Activated CD4-positive, alpha-beta T cell treated with anti-CD3 and anti-CD28 coated beads, Interleukin-10, Interleukin-2, amounts not matched to agents 100 ng/mL and 50 ng/mL, durations not matched to agents 16 hours and 8 hours (primary cell): ENCODE measurements at places on chromosomes 11 and 22.

DNA sequence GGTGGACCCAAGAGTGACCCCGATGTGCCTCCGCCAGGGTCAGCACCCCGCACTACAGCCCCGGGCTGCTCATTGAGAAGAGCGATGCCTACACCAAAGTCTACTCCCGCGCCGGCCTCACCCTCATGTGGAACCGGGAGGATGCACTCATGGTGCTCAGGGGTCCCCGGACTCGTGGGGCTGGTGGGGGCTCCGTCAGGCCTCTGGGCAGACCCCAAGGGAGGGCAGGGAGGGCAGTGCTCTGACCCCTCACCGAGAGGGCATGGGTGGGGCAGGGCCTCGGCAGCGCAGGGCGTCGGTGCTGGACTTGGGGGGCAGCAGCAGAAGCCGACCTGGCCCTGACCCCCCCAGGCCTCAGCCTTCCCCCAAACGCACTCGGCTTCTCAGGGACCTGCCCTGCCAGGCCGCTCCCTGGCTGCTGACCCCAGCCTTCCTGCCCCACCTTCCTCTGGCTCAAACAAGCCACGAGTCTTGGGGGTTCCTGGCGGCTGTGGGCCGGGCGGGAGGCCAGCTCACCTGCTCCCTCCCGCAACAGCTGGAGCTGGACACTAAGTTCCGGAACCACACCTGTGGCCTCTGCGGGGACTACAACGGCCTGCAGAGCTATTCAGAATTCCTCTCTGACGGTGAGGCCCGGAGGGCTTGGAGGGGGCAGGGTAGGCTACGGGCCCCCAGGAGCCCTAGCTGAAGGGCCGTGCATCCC lies 2.9 kb downstream of the MUC2 start:
- no peak for DNase-seq

DNA sequence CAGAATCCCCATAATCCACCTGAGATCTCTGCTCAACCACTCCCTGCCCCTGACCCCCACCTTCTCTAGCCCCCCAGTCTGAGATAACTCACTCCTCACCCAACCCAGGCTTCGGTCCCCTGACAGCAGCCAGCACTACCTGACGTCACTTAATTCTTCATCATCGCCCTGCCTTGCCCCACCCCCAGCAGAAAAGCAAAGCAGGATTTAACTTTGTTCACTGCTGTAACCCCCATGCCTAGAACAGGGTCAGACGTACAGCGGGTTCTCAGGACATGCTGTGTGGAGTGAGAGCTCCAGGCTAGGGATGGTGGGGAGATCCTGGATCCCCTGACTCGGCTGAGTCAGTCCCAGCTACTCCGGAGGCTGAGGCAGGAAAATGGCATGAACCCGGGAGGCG lies 45.8 kb downstream of the ELFN2 start:
- DNase-seq: no peak

GRCh38 chr22:18947905-18948304 lies 11.8 kb upstream of the PRODH start:
- DNase-seq: no peak

- DNase-seq: no peak
Measured at GRCh38 chr11:26018336-26018735, 313.6 kb upstream of the ANO3 start.

DNA sequence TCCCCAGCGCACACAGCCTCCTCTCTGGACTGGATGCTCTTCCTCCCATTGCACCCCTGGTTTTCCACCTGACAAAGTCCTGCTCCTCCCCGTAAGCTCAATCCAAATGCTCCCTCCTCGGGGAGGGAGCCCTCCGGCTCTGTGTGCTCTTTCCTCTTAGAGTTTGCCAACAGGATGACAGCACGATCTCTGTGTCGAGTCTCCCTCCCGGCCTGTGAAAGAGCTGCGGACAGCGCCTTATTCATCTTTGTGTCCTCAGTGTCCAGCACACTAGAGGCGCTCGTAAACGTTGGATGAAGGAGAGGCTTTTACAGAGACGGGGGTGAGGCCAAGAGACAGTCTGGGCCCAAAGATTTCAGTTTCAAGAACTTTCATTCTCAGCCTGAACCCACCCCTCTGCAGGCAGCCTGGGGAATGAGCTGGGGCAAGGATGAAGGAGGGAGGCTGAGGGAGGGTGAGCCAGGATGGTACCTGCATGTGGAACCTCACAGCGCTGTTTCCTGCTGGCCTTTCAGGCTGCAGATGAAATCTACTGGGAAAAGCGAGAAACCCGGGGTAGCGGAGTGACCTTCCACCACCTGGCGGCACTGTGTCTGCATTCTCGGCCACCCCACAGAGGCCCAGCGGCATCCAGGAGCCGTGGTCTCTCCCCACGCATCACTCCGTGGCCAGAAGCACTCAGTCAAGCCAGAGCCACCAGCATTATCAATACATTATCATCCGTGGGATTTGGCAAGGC lies 8.5 kb upstream of the TMPRSS4 start:
- DNase-seq: no peak

DNA sequence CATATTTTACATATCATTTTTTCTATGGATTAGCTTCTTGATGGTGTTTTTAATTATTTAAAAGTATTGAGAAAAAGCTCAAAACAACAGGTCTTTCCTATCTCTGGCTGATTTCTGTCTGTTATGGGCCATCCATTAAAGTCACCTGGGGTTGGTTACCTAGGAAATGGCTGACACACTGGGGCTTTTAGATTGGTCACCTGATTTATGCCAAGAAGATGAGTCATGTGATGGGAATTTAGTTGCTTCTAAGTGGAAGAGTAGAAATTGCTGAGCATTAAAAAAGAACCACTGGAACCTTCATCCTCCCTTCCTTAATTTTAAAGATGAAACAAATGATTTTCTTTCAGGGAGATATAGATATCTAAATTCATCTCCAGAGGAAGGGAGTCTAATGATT lies 48.8 kb upstream of the LARGE1 start:
- DNase-seq: no peak

- no peak for DNase-seq
Measured at GRCh38 chr11:73245461-73245860, 26.7 kb upstream of the P2RY6 start.

- DNase-seq: no peak
Measured at GRCh38 chr11:106471276-106471675, 393.8 kb downstream of the AASDHPPT start.

DNA sequence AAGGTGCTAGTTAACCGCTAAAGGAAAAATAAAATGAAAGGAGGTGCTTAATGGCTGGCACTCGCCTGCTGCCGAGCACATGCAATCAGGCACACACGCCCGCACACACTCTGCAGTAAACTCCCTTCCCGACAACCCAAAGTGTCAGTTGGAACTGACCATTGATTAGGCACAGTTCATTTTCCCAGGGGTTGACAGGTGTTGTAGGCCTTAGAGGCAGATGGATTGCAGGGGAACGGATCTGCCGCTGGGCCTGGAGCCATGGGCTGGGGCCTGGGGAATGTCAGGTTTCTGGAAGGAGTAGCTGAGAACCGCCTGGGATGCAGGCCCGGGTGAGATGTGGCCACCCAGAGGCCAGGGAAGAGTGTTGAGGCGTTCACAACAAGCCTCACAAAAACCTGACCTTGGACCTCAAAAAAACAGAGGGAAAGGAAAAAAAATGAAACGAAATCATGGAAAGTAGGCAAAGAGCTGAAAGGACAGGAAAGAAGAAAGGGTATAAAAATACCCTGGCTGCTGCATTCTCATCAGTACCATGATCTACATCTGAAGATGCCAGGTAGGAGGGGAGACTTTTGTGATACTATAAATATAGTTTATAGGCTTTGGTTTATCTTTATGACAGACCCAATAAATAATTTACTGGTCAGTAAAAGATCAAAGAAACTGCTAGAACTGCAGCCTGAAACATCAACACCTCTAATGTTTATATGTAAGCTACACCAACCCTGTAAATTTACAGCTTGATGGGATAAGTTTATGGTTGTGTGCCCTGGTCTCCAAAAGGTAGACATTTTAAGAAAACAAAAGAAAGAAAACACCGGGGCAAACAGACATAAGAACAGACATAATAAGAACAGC lies 313.4 kb downstream of the BUD13 start:
- DNase-seq: no peak

DNA sequence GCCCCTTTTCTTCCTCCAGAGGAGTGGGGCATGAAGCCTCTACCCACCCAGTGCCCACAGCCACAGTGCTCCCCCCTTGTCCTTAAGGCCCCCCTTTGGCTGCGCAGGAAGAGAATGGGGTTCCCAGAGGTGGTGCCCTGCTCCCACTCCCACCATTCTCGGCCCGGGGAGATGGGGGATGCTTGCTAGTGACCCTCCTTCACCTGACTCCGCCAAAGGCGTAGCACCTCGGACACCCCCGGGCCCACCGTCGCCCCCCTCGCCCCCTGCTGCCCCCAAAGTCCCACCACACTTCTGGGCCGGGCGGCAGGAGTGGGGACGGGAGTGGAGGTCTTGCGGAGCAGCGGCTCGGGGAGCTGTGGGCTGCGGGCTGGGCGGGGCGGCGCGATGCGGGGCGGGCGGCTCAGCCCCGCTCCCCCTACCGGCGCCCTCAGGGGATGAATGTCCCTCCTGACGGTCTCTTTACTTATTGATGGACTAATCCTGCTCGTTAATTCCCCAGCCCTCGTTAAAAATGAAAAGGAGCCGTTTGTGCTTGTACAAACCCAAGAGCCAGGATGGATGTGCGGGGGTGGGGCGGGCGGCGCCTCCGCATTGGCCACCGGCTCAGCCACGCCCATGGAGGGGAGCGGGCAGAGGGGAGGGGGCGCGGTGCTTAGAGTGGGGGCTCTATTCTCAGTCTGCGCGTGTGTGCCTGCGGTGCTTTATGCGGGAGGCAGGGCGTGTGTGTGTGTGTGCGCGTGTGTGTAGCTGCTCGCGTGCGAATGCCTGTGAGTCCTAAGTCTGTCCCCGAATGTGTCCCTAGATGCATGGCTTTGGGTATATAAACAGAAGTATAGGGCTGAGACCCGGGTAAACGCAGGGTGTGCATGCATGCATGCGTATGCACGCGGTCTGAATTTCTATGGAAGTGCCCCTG lies 25.6 kb downstream of the SYT7 start:
- DNase-seq: no peak

DNA sequence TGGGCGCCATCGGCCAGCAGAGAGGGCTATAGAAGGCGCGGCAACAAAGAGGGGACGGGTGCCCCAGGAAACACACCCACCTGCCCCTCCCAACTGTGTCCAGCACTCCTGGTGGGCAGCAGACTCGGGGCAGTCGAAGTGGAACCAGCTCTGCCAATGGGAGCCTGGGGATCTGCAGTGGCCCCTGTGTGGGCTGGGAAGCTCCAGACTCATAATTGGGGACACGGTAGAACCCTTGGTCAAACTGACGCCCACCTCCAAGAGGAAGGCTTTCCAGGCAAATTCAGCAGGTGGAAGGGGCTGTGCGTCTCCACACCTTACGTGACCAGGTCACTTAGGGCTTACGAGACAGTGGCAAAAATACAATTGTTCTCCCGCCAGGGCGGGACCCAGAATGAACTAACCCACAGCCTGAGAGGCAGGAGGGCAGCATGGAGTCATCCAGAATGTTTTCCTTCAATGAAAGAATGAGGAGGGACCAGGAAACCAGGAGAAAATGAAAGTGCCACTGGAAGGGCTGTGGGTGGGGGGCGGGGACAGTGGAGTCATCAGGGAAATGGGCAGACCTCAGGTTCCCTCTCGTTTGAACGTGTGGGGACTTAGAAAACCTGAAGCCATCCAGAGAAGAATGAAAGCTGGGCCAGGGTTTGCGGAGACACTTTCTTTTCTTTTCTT lies 53.2 kb upstream of the SHANK2 start:
- no peak for DNase-seq

DNA sequence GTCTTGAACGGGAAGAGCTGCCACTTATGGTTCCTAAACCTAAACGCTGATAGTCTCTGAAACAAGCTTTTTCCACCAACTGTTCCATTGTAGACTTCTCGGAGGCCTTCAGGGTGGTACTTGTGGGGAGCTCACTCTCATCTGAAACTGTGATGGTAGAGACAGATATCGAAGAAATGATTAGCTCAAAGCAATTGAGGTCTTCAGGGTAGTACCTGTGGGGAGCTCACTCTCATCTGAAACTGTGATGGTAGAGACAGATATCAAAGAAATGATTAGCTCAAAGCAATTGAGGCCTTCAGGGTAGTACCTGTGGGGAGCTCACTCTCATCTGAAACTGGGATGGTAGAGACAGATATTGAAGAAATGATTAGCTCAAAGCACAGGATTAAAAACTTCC lies 175.7 kb downstream of the SWAP70 start:
- DNase-seq: peak; percentile 4

GRCh38 chr22:48511211-48511610 lies 1316.5 kb downstream of the BRD1 start:
- no peak for DNase-seq

DNA sequence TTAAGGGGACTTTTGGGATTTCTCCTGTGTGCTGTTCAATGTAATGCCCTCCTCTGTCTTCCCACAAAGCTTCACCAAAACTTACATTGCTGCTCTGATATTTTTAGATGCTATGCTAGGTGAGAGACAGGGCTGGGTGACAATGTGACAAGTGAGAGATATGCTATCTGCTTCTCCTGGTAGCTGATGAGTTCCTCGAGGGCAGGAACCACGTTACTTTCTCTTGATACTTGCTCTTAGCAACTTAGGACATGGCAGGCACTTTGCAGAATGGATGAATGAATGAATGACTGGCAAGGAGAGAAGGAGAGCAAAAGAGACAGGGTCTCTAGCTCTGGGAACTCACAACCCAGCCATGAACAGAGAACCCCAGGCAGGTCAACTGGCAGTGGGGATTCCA lies 115.4 kb downstream of the C11orf58 start:
- DNase-seq: no peak

- DNase-seq: no peak
Measured at GRCh38 chr11:63592975-63593395, 21.2 kb downstream of the PLAAT3 start.

DNA sequence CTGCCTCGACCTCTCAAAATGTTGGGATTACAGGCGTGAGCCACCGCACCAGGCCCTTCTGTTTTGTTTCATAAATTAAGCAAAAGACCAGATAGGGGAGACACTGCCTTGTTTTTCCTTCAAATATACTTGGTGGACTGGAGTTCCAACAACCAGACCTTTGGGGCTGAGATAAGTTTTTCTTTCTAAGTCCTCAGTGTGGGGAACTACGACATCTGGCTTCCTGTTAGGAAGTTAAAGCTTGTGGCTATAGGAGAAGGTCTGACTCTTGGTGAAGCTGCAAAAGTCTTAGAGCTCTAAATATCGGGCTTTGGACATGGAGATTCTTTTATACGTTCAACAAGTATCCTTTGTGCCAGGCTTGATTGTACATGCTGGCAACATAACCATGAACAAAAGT lies 64.1 kb upstream of the EED start:
- DNase-seq: no peak

- no peak for DNase-seq
Measured at GRCh38 chr11:70732023-70732880, 333.9 kb downstream of the CTTN start.

- no peak for DNase-seq
Measured at GRCh38 chr11:120239713-120240640, at the start of gene POU2F3. TSS of gene POU2F3 (plus strand) at chr11:120240140. CDS start at chr11:120240344, 204 bp downstream.

- DNase-seq: no peak
Measured at GRCh38 chr11:125108469-125108868, 3.0 kb downstream of the TMEM218 start.
